ENCODE measurements at places on chromosomes 16 and 17.

GRCh38 chr17:60067871-60068270 is 10.8 kb downstream of the HEATR6 start:
- DNase-seq, result no peak

DNA sequence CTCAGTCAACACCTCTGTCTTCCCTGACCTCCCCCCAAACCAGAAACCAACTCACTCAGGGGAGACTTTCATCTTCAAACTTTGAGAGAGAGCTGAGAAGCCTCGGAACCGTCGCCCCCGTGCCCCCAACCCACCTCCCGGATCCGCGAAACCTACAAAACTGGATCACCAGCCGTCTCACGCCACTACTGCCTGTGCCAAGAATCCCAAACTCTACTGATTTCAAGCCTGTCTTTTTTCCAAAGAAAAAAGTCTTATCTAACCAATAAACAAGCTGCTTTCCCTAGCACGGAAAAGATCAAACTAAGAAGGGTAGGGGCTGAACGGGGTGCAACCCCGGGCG is 2.0 kb downstream of the AXIN2 start:
- DNase-seq, result no peak

GRCh38 chr17:27519550-27519949 is 63.3 kb downstream of the KSR1 start:
- no peak for DNase-seq

DNA sequence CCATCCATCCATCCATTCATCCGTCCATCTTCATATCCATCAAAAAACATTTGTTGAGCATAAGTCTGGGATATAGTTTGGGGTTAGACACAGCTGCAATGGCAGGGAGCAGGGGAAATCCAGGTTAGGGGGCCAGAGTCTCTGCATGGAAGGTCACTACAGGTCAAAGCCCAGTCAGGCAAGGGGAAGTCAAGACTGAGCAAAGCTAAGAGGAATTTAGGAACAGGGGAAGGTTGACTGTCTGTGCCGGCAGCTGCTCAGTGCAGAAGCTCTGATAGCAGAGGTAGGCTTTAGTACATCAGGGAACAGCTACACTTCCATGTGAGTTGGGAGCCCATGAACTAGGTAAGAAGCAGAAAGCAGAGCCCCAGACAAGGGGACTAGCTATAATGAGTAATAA is 68.1 kb downstream of the IRF8 start:
- DNase-seq, result no peak

DNA sequence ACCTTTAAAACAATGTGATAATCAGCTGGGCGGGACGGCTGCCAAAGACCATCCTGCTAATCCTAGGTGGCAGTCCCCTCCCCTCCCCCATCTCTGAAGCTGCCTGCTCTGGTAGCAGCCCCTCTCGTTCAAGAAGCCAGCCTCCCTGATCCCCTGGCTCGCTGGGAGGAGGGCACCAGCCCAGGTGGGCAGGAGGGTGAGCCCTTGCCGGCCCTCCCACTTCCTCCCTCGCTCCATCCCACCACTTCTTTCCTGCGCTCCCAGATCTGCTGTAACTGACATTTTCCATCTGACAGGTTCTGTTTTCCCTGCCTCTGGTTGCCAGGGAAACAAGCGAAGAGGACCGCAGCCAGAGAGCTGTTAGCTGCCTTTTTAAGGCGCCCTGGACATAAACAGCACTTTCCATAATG is 155.7 kb upstream of the TNRC6C start:
- DNase-seq, result no peak

Data from AG09309 (cell line).